Stimulated activated CD4-positive, alpha-beta T cell treated with anti-CD3 and anti-CD28 coated beads, TNF-alpha, amount 100 ng/mL, for 24 hours (primary cell): ENCODE measurements at places on chromosomes 3 and 15.

DNA sequence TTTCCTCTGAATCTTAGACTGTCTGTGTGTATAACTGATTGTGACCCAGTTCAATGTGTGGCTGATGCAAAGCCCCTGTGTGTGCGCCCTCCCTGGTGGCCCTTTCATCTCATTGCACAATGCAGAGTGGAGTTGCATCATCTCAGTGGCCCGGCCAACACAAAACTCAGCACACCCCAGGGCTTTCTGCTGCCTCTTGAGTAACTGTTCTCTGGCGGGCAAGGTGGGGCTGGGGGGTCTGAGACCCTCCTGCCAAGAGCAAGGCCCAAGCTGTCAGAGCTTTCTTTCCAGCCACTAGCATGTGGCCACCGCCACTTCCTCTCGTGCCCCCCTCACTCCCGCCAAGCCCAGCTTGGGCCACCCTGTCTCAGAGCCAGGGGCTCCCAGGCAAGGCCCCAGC is 80.7 kb upstream of the ALDH1L1 start:
- no peak for DNase-seq

GRCh38 chr3:129854460-129854859 is 39.1 kb downstream of the TMCC1 start:
- no peak for DNase-seq

DNA sequence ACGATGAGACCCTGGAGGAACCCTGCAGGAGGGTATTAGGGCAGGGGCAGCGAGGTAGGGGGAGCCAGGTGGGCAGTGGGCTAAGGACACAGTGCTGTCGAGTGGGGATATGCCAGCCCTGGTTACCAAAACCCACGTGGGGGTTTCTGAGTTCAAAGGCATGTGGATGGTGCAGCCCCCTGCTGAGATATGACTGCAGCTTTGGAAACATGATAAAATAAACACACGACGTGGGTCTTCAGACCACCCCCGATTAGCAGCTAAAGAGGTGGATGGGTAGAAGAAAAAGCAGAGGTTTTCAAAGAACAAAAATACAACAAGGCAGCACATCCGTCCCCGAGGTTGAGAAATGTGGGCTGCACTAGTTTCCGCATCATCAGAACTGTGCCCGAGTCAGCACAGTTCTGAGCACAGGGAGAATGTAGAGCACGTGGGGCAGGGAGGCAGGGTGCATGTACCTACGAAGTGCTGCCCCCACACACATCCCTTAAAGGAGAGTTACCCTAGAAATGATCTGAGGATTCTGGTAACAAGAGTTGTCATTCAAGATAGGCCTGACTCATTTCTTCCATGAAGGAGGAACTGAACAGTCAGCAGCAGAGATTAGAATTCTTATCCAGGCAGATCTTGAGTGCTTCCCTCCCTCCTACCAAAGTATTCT is 121.3 kb downstream of the RPLP1 start:
- peak; percentile 7 for DNase-seq

GRCh38 chr3:11059799-11060115 is 67.2 kb downstream of the SLC6A1 start:
- DNase-seq, result no peak

DNA sequence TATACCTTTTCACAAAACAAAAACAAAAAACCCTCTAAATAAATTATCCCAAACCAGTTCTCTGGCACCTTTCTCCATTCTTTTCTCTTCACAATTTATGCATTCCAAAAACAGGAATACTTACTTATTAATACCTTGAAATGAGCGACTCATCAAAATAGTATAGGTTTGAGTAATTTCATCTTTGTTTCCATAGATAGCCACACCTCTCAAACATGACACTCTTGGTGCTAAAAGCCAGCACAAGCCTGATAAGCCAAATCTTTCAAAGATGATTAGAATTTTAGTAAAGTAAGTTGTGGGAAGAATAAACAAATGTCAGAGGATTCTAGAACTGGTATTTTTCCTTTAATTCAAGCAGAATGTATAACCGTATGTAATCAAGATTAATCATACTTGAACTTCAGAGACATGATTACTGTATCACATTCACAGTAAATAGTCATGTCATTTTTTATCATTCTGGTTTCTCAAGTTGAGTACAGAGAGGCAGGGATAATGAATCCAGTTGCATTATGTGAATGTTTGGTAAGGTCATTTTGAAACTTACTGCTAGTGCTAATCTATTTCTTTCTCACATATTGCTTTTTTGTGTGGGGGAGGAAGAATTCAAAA is 12.1 kb upstream of the WDR5B start:
- DNase-seq, result no peak

- no peak for DNase-seq
Measured at GRCh38 chr3:13057282-13058040, 15.8 kb downstream of the IQSEC1 start.

DNA sequence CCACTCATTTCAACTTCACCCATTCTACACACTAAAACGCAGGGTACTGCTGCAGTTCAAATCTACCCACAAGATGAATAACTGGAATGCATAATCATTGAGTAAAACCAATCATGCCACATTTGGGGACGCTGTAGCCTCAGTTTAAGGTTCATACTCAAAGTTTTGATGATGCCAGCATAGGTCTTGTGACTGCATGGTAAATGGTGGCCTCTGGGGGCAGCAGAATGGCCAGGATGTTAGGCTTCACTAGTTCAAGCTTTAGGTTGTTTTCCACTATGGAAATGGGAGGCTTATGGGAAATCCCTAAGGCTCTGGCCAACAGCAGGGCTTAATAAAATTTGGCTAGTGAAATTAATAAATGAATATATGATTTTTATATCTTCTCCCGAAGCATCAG is 104.3 kb upstream of the TSC22D2 start:
- no peak for DNase-seq
